ENCODE measurements at places on chromosomes 1 and 21.

GRCh38 chr1:78003070-78003746 is 1.5 kb upstream of the DNAJB4 start:
- no peak for DNase-seq

GRCh38 chr1:28443550-28443949 is 62.3 kb upstream of the RCC1 start:
- no peak for DNase-seq

DNA sequence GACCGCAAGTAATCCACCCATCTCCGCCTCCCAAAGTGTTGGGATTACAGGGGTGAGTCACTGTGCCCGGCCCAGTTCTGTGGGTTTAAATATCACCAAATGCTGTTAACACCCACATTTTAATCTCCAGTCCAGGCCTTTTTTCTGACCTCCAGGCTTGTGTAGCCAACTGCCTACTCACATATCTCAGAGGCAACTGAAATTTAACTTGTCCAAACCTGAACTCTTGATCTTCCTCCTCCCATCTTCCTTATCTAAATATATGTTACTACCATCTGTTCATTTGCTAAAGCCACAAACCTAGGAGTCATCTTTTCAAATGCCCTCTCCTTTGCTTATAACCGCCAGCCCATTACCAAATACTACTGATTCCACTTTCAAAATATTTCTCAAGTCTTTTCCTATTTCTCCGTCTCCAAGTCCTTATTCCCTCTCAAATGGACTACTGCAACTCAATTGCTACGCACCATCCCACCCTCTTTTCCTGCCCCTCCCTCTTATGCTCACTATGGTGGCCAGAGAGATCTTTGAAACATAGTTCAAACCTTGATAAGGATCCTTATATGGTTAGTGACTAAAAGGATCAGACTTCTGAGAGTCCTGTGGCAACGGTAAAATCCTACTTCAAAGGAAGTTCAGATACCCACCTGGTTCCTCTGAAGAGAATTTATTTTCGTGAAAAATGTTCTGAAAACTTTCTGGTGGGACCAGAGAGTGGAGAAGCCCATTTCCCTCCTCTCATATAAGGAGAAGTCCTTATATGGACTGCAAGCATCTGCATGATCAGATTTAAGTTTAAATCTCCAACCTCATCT is 78.5 kb upstream of the CDC42BPA start:
- no peak for DNase-seq

- DNase-seq = no peak
These were observed 288.9 kb downstream of the TM2D1 start for GRCh38 chr1:61436016-61436415.

GRCh38 chr21:33059380-33059841 is 10.5 kb upstream of the OLIG1 start:
- DNase-seq = no peak

- DNase-seq = no peak
These were observed 59.6 kb downstream of the CC2D1B start for GRCh38 chr1:52306227-52307006.

DNA sequence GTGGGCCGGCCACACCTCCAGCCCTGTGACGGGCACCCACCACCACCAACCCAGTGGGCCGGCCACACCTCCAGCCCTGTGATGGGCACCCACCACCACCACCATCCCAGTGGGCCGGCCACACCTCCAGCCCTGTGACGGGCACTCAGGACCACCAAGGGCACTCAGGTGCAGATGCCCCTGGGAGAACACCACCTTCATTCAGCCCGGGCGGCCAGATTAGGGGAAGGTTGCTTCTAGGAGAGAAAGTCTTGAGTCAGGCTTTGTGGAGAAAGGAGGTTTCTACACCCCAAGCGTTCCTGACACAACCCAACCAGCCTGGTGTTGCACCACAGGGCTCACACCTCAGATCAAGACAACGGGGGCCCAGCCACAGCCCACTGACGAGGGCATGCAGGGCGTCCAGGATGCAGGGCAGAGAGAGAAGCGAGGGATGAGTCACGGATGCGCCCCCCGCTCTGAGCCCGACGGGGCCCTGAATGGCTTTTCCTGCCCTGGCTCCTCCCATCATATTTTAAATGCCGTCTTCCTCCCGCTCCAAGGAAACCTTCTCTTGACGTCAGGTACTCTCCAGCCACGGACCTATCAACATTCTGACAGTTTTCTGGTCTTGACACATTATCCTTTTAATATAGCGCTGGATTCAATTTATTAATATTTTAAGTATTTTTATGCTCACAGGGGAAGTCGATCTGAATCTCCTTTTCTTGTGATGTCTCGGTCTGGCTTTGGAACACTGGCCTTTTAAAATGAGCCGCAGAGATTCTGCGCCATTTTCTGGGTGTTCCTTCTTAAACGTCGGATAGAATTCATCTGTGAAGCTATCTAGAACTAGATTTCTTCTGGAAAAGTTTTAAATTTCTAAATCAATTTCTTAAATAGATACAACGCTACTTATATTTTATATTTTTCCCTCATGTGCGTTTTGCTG is 631 bp upstream of the SPATC1L start:
- DNase-seq = peak; percentile 33

DNA sequence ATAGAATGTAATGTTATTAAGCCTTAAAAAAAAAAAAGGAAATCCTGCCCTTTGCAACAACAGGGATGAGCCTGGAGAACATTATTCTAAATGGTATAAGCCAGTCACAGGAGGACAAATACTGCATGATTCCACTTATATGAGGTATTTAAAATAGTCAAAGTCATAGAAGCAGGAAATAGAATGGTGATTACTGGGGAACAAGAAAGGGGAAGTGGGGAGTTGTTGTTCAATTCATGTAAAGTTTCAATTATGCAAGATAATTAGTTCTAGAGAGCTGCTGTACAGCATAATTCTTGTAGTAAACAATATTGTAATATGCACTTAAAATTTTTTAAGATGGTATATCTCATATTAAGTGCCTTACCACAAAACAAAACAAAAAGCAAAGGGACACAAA is 13.2 kb downstream of the FCER1A start:
- DNase-seq = no peak

DNA sequence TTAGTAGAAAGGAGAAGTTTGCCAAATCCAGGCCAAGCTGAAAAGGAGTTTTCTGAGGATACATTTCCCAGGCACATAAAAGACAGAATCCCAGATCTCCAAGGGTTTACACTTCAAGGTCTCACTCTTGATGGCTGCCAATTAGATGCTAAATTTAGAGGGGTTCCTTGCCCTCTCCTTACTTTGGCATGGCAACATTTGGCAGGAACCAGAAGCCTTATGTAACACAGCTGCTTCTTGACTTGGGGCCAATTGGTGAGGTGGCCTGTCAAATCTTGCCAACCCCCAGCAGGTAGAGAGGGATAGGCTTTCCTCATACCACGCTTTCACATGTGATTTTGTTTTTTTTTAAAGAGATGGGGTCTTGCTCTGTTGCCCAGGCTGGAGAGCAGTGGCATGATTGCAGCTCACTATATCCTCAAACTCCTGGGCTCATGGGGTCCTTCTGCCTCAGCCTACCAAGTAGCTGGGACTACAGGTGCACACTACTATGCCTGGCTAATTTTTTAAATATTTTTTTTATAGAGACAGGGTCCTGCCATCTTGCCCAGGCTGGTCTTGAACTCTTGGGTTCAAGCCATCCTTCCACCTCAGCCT is 25.2 kb upstream of the NKAIN1 start:
- DNase-seq = no peak

GRCh38 chr1:54750596-54750995 is 13.7 kb downstream of the PARS2 start:
- no peak for DNase-seq

DNA sequence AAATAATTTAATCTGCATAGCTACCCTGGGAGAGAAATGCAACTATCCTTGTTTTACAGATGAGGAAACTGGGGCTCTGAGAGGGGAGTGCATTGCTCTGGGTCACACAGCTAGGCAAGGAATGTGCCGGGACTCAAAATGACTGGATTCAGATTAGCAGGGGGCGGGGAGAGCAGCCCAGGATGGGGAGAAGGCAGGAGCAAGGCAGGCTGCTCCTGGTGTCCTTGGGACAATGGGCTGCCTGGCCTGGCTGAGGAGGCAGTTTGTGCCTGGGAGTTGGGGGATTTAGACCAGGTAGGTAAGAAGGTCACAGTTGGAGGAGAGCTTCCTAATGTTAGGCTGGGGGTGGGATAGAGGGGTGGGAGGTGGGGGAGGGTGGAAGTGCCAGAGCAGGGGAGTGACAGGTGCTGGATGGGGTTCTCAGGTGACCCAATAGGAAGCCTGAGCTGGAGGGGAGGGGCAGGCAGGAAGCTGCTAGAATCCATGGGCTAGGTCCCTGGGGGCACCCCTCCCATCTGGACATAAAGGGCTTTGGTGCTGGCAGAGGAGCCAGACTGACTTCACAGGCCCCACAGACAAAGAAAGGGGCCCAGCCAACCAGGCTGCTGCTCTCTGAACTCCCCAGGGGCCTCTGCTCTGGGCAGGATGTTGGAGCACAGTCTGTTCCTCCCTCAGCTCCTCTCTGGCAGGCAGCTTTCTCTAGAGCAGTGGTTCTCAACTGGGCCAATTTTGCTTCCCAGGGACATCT is 29.0 kb downstream of the TRIM62 start:
- no peak for DNase-seq

GRCh38 chr1:161192476-161193465 is 6.1 kb downstream of the ADAMTS4 start:
- DNase-seq = peak; percentile 31

DNA sequence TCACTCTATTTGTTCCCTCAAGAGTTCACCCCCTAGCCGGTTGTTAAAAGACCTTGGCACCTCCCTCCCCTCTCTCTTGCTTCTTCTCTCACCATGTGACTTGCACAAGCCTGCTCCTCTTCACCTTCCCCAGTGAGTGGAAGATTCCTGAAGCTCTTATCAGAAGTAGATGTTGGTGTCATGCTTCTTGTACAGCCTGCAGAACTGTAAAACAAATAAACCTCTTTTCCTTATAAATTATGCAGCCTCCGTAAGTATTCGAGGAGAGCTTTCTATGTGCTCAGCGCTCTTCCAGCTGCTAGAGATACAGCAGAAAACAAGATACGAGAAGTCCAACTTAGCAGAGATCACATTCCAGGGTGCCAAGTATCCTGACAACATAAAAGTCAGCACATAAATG is 147.0 kb upstream of the RUNX1 start:
- DNase-seq = no peak

- DNase-seq = no peak
These were observed 22.8 kb downstream of the HHAT start for GRCh38 chr1:210351496-210351895.

- no peak for DNase-seq
These were observed 28.3 kb downstream of the SLC30A7 start for GRCh38 chr1:100924212-100924611.

DNA sequence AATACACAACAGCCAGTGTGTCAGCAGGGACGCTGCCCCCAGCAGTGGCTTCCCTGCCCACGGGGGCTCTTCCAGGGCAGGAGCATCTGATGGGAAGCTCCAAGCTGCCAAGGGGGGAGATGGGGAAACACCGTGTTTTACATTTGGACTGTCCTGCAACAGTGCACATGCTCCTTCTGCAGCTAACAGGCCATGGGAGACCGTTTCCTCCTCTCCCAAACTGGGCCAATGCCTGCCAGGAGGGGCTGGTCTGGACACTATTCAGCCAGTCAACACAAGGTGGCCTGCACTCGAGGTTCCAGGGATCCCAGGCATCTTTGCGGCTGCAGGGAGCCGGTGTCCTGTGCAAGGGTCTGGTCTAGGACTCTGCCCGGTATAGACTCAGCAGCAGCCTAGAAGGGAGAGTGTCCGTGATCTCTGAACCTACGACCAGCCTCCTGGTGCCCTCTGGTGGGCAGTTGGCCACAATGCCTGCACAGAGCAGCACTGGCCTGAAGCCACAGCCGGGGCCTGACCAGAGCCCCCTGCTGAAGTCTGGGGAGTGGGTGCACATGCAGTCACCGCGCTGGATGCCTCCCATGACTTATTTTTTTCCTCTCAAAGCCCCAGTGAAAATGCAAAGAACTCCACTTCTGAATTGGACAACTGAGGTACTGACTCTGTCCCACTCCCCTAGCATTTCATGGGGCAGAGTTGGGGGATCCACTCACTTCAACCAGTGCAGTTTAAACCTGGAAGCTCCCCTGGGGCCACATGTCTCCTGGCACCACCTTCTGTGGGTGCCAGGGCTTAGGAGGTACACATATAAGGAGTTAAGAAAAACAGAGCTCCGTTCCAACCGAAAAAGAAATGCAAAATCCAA is 33.3 kb downstream of the RCC2 start:
- peak; percentile 19 for DNase-seq

- DNase-seq = no peak
These were observed 40.6 kb upstream of the GREM2 start for GRCh38 chr1:240652549-240652948.

DNA sequence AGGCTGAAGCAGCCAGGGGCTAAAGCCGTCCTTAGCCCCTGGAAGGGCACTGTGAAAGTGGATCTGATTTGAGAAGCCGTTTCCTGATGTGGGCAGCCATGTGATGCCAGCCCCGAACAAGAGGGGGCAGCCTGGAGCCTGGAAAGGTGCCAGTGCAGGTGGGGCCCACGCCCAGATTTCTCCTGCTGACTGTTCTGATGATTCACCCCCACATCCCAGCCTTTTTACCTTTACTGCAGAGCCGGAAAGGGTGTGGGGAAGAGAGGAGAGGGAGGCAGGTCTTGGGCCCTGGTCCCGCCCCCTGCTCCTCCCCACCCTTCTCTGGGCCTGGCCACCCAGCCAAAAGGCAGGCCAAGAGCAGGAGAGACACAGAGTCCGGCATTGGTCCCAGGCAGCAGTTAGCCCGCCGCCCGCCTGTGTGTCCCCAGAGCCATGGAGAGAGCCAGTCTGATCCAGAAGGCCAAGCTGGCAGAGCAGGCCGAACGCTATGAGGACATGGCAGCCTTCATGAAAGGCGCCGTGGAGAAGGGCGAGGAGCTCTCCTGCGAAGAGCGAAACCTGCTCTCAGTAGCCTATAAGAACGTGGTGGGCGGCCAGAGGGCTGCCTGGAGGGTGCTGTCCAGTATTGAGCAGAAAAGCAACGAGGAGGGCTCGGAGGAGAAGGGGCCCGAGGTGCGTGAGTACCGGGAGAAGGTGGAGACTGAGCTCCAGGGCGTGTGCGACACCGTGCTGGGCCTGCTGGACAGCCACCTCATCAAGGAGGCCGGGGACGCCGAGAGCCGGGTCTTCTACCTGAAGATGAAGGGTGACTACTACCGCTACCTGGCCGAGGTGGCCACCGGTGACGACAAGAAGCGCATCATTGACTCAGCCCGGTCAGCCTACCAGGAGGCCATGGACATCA is at the start of gene SFN:
SFN (plus strand) TSS at position 369 of the 904 bp plus-strand sequence; CDS start at position 433, 64 bp downstream.
- DNase-seq = no peak

Measured in stimulated activated CD4-positive, alpha-beta T cell treated with anti-CD3 and anti-CD28 coated beads, Interleukin-1b, Interleukin-23, amount 100 ng/mL, for 1 hour (primary cell).